ENCODE measurements at places on chromosomes 7 and 10. TPM values are rescaled to one million over a fixed set of nuclear protein-coding genes. Genes with fewer than 3 reads are reported as not detected.

CCL24 gene
- total RNA-seq: not detected

HTR7 gene
- total RNA-seq: not detected

PAX4 gene
- total RNA-seq: not detected

DNAJB6 gene
- total RNA-seq: 115 TPM

CCDC6 gene
- 18.3 TPM for total RNA-seq

MOGAT3 gene
- not detected for total RNA-seq

Measured in mammary microvascular endothelial cell (primary cell).